ENCODE measurements at places on chromosomes 1 and 21.

GRCh38 chr21:19011451-19011850 is 607.9 kb upstream of the TMPRSS15 start:
- no peak for DNase-seq

DNA sequence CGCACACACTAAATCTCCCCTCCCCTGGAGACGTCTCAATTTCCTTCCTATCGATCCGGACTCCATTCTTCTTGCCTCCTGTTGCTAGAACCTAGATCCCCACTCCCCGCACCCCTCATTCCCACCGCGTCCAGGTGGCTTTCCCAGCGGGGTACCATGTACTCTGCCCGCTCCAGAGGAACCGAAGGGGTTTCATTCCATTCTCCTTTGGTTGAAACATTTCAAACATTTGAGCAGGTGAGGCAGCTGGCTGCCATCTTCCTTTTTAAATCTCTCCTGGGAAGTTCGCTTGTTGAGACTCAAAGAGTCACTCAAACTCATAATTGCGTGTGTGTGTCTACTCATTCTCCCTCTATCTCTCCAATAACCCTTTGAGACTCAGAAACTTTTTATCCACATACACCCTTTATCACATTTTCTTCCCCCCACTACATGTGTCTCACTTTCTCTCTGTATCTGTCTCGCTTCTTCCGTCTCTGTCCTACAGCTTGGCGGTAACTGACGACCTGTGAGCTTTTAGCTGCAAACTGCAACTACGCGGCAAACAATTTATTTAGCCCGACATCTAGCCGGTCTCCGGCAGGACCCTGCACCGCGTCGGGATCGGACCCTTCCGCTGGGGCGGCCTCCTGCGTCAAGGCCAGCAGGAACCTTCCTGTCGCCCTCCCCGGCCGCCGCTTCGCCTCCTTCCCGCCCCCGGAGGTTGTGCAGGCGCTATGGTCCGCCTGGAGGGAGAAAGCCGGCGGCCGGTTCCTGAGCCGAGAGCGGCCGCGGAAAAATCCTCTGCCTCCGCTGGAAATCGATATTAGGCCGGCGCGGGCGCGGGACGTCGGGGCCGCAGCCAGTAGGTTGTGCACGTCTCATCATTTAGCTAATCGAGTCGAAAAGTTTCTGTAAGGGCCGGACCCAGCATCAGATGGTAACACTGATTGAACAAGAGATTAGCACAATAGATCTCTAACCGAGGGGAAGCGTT is 3.0 kb upstream of the FOXD3 start:
- DNase-seq = no peak

GRCh38 chr1:156281693-156282478 is 739 bp downstream of the SMG5 start:
- DNase-seq = peak; percentile 46

DNA sequence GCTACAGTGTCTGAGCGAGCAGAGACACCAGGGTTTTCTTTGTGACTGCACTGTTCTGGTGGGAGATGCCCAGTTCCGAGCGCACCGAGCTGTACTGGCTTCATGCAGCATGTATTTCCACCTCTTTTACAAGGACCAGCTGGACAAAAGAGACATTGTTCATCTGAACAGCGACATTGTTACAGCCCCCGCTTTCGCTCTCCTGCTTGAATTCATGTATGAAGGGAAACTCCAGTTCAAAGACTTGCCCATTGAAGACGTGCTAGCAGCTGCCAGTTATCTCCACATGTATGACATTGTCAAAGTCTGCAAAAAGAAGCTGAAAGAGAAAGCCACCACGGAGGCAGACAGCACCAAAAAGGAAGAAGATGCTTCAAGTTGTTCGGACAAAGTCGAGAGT is 2.7 kb downstream of the ZBTB18 start:
- no peak for DNase-seq

DNA sequence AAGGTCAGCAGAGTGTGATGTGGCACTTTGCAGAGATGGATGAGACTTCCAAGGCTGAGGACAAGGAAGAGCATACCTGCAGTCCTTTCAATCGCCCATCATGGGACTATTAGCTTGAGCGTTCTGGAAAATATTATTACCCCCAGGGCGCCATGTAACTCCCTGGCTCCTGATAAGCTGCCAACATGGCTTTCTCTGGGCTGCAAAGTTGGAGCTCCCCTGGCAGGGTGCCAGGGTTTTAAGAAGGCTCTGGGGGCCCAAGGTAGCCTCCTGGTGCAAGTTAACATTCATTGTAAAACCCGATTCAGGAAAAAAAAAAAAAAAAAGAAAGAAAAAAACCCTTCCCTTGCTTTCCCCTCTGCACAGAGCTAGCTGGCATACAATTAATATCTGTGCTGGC is 196.7 kb downstream of the PBX1 start:
- DNase-seq = no peak

- no peak for DNase-seq
Measured at GRCh38 chr1:240306673-240307072, 215.0 kb downstream of the FMN2 start.

DNA sequence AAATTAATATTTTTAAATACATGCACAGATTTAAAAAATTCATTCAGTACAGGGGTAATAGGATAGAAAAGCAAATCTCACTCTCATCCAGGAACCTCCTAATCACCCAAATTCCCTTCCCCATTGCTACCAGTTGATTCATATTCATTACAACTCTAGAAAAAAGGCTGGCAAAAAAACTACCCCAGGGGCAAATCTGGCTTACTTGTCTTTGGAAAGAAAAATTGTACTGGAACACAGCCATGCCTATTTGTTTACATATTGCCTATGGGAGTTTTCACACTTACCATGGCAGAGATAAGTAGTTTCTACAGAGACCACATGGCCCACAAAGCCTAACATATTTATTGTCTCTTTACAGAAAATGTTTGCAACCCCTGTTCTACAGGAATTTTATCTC is 8.9 kb upstream of the RBM34 start:
- DNase-seq = no peak

- no peak for DNase-seq
Measured at GRCh38 chr1:163922743-163923201, 601.0 kb downstream of the NUF2 start.

DNA sequence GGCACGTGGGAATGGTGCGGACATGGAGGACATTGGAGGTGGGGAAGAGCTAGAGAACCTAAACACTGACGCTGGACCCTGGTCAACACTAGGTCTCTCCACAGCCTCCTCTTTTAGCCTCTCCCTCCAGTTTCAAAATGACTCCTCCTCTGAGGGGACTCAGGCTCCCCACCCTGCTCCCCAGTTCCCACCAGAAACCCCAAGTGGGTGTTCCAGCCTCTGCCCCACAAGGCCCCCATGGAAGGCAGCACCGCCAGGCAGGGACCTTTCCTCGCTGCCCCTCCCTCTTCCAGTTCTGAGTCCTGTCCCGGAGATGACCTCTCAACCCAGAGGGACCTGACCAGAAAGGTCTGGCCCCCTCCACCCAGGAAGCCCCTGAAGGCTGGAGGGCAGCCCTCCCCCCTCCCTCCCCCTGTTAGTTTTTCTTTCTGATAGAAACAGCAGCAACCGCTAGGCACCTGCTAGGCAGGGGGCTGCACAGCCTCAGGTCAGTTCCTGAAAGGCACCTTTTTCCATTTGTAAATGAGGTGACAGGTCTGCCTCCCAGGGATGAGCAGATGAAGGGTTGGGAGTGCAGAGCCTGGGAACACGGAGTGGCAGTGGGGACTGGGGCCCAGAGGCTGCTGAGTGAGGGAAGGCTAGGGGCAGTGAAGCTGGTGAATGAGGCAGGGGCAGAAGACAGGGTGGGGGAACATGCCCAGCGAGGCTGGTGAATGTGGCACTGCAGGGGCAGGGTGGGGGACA is 9.3 kb upstream of the ITGB2 start:
- DNase-seq = no peak
